ENCODE measurements at places on chromosomes 6 and 20. TPM values are rescaled to one million over a fixed set of nuclear protein-coding genes. Genes with fewer than 3 reads are reported as not detected.

The SLC32A1 gene
- total RNA-seq, result 0.59 TPM

The SASH1 gene
- total RNA-seq, result 5.0 TPM

The HTR1B gene
- 4.2 TPM for total RNA-seq

The RNF8 gene
- 21.0 TPM for total RNA-seq

The EDN3 gene
- not detected for total RNA-seq

GRCh38 chr6:162852840-162853577, 125.2 kb downstream of the PACRG start:
- H3K27ac ChIP-seq, result no peak overlapping the region
- H3K4me3 ChIP-seq, result no peak overlapping the region
- H3K36me3 ChIP-seq, result no peaks in the 10 kb centered on the region
- no peaks in the 10 kb centered on the region for H3K27me3 ChIP-seq
- no peak for DNase-seq
- H3K4me1 ChIP-seq, result peaks cover 25% of the 10 kb centered on the region

DNA sequence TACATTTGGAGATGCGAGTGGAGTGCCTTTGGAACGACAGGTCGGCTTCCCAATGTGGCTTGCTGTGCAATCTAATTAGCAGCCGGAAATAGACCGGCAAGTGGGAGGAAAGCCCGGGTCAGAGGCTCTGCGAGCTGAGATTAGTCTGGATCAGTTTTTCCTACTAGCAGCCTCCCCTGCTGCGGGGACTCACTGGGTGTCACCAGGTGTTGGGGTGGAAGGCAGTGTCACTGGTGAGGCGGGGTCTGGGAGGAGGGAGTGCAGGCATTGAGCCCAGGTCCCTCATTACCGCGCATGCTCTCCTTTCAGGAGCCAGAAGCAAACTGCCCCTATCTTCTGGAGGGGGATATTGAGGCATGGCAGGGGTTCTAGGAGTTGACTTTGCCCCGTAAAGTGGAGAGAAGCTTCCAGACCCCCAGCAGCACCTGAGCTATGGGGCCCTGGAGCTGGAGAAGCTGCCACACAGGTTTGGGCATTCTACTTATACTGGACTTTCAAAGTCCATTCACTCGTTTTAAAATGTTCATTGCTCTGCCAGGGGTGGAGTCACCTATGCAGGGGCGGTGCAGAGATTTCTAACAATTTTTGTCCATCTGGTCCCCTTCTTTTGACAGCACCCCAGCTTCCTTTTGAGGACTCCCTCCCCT, 11.0 kb downstream of the SULF2 start:
- peaks cover 13% of the 10 kb centered on the region for H3K4me1 ChIP-seq
- no peak overlapping the region for H3K4me3 ChIP-seq
- DNase-seq, result no peak
- H3K36me3 ChIP-seq, result peaks cover 5% of the 10 kb centered on the region
- H3K27ac ChIP-seq, result no peak overlapping the region

DNA sequence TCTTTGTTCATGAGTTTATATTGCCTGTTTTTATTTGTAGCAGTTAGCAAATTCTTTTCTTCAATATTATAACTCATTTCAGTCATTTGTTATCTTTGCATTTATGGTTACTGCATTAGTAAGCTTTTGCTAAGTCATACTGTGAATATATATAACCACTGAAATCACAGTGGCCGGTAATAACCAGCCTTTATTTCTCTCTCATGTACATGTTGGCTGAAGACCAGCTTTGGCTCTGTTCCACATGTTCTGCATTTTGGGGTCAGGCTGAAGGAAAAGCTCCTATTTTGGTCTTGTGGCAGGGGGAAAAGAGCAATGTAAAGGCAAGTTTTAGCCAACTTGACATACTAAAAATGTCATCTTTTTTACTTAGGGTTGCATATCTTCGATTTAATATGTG, 276.3 kb downstream of the BCKDHB start:
- no peak for DNase-seq
- H3K4me1 ChIP-seq, result no peaks in the 10 kb centered on the region
- H3K27me3 ChIP-seq, result peaks cover 2% of the 10 kb centered on the region
- no peak overlapping the region for H3K27ac ChIP-seq

DNA sequence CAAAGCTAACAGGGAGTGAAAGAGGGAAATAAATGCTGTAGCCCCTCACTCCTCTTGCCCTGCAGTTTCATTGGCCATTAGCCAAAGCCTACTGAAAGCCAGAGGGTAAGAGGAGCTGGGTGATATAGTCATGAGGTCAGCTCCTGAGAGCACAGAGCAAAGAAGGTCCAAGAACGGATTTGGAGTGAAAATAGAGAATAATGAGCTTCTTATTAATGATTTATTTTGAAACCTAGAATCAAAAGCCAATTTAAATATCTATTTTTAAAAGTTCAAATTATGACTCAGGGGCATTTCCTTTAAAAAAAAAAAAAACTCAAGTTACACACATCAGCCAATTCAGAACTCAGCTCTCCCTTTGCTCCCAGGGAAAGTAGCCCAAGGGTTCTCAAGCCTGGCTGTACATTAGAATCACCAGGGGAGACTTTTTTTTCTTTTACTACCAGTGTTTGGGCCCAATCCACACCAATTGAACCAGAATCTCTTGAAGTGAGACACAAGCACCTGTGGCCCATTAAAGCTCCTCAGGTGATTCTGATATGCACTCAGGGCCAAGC, 79.1 kb downstream of the SNAP25 start:
- H3K36me3 ChIP-seq, result no peaks in the 10 kb centered on the region
- no peak overlapping the region for H3K27ac ChIP-seq
- H3K4me3 ChIP-seq, result no peak overlapping the region
- no peaks in the 10 kb centered on the region for H3K27me3 ChIP-seq

DNA sequence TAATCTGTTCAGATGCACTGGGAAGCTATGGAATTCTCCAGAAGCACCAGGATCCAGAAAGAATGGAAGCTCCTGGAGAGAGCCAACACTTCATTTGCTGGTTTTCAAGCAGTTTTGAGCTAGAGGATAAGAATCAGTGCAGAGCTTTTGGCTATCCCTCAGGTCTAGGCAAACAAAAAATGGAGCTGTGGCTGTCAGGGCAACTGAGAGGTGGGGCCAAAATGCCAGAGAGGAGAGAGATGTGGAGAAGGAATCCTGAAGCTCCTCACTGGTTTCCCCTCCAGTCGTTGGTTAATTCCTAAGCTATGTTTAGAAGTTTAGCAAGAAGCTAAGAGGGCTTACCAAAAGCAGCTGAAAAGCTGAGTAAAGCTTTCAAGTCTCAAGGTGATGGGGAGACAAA, 294.2 kb upstream of the JARID2 start:
- no peak for DNase-seq
- peaks cover 4% of the 10 kb centered on the region for H3K27me3 ChIP-seq
- H3K4me3 ChIP-seq, result no peak overlapping the region
- no peak overlapping the region for H3K27ac ChIP-seq
- H3K36me3 ChIP-seq, result no peaks in the 10 kb centered on the region
- H3K4me1 ChIP-seq, result peaks cover 28% of the 10 kb centered on the region

Measured in glutamatergic neuron (in vitro differentiated cells).